Kasumi-1 (cell line): ENCODE measurements at places on chromosomes 1 and 21.
A peak's percentile ranks its signal among the peaks of the same experiment; 100 is the strongest.

DNA sequence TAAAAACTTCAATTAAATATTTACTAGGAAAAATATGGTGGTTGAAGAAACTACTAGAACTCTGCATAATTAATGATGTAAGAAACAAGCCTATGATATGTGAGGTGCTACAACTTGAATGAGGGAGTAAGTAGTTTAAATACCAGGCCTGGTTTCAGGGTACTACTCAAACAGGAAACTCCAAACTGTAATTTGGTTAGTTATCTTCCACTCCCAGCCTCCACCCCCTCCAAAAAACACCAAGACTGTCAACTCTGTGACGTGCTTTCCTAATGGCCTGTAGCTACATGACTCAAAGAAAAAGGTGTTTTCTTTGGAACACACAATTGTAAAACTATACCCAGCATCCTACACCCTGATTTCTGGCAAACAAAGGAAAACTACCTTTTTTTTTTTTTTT, 55.9 kb upstream of the RCC1 start:
- peak; percentile 52 for DNase-seq

- no peak for DNase-seq
These were observed 532 bp upstream of the FAM177B start for GRCh38 chr1:222736470-222736869.

DNA sequence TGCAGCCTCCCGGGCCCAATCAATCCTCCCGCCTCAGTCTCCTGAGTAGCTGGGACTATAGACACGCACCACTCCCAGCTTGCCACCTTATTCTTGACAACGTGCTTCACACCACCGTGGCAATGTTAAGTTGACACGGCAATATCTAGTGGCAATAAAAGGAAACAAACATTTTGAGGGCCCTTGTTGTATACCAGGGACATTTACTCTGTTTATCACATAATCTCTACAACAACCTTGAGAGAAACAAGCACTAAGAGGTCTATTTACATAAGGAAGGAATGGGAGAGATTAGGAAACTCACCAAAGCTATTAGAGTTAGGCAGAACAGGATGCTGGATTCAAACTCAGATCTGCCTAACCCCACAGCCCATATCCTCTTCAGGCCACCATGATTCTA, 3.1 kb downstream of the KLHDC8A start:
- DNase-seq, result no peak

- DNase-seq, result no peak
These were observed 656 bp downstream of the KNCN start for GRCh38 chr1:46550751-46551231.

DNA sequence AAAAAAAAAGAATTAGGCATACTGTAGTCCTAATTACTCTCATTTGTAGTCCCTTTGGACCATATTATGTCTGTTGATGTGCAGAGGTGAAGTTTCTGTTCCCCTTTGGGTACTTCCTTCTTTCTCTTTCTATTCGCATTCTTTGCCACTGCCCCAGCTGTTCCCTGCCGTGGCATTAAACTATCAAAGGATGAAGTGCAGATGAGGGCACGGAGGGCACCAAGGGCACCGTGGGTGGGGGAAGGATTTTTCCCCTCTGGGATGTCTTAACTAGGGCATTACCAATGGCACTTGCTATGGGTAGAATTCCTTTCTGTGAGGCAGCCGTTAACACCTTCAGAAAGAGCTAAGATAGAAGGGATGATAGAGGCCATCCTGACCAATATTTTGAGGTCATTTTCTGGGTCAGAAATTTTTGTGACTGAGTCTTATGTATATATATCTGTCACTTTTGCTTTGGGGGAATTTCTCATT, 4.9 kb upstream of the MAPKAPK2 start:
- peak; percentile 17 for DNase-seq

DNA sequence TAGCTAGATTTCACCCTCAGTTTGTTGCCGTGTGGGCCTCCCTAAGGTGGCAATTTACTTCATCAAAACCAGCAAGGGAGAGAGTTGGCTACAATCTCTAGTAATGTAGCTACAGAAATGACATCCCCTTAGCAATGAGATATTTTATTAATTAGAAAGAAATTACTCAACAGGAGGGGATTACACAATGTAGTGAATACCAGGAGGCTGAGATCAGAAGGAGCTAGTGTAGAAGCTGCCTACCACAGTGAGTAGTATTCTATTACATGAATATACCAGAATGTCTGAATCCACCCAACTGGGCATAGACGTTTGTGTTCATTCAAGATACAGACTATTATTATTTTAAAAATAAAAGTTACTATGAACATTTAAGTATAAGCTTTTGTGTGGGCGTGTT, 868.2 kb upstream of the CXADR start:
- no peak for DNase-seq

- DNase-seq, result no peak
These were observed 7.7 kb downstream of the PRAMEF1 start for GRCh38 chr1:12798911-12799310.

DNA sequence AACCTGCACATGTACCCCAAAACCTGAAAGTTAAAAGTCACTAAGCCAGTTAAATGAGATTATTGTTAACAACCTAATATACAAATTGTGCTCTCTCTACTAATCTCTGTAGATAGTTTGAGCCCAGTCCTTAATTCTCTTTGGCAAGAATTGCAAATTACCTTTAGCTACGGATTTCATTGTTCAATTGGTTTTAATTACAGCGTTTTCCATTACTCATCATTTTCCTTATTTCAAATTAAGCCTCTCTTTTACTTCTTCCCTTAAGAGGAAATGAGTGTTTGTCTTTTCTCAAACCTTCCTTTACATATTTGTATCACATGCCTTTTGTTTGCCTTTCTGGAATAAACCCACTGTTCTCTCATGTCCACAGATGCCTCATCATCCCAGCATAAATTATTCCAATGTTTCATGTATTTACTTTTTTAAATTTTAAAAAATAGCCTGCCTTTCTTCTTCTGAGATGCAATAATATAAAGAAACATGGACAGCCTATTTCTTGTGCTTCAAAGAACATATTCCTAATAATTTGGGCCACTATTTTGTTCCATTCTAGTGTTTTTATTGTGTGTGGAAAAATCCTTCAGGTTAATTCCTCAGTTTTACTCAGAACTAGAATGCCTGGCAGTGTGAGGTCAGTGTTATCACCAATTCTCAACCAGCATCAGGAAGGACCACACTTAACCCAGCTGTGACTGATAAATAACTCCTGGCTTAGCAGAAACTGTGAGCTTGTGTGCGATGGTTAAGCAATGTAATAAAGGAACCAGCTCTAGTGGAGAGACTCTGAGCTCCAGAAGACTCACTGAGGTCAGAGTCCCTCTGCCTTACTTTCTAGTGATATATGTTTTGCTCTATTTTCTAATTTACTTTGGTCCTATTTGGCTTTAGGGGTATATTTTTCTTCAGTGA, 600.5 kb downstream of the LTN1 start:
- DNase-seq, result no peak

DNA sequence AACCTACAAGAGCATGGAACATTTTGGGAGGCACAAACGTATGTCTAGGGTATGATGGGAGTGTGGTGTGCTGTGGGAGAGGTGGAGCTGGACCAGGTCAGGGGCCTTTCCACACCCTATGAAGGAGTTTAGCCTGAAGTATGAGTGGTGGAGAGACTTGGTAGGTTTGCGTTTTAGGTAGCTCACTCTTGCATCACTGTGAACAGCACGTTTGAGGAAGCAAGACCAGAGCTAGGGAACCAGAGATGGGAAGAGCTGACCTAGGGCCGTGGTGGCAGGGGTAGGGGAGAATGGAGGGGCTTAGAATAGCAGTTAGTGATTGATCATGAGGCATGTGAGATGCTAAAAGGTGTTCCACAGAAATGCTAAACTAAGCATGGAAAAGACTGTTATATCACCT, 25.1 kb upstream of the ZFP69B start:
- DNase-seq, result no peak

GRCh38 chr1:154747740-154748404, 122.2 kb downstream of the KCNN3 start:
- peak; percentile 52 for DNase-seq

GRCh38 chr1:201480231-201481003, 11.4 kb upstream of the PHLDA3 start:
- DNase-seq, result peak; percentile 56

DNA sequence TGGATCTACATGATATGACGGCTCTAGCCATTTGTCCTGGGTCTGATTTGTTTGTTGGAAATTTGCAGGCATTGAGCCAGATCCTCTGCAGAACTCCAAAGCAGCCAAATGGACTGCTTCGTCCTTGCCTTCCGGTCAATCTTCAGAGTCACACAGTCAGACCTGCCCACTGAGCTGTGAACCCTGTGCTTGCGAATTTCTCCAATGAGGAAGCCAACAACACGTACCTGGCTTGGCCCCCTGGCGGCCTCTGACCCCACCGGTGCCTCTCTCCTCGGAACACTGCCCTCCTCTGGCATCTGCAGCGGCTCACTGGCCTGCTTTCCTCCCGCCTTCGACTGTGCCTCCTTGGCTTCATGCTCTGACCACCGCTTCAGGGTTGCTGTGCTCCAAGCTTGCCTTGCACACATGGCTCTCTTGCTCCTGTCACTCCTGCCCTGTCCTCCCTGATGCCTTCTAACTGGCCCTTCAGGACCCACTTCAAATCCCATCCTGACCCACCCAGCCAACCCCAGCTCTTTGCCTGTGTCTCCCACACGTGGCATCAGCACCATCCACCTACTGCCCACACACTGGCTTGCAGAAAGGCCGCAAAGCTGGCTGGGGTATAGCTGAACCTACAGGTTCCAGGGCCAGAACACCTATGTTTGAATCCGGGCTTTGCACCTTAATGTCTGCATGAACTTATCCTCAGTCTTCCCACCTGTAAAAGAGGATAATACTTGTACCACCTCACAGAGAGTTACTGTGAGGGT, 128.2 kb downstream of the KCNN3 start:
- no peak for DNase-seq

GRCh38 chr21:28068455-28069358, 924.0 kb downstream of the LTN1 start:
- DNase-seq, result no peak

DNA sequence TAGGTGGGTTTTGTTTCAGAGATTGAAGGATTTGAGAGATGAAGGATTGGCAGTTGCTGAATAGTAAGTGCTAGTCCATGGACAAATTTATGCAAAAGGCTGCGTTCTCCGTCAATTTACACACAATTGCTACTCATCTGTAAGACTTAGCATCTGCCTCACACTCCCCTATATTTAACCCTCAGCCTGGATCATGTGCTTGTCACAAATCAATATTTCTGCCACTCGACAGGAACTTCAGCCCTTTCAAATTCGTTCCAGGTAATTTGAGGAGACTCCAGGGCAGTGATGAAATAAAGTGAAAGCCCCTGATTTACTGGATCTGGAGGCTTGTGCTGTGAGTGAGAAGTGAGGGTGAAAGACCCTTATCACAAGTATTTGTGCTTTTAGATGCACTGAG, 105.6 kb upstream of the UBE2U start:
- DNase-seq, result no peak

- DNase-seq, result no peak
These were observed 411.6 kb downstream of the SMYD3 start for GRCh38 chr1:246095443-246095842.

GRCh38 chr1:181324797-181325616, 158.3 kb upstream of the CACNA1E start:
- no peak for DNase-seq

- DNase-seq, result no peak
These were observed 12.8 kb upstream of the RIPK4 start for GRCh38 chr21:41779659-41780058.

DNA sequence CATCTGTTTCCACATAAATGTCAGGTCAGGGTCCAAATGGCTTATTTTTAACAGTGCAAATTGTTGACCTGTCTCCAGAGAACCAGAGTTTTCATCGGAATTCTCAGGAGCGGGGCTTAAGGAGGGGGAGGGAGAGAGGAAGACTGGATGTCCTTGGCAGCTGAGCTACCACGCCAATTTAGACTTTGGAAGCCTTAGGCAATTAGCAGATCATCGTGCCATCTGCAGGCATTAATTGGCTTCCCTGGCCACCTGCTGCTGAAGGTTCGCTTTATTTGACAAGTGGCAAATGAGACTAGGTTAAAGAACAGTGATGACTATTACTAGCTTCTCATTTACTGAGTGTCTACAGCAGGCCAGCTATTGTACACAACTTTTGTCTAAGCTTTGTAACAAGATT, 43.7 kb downstream of the HLX start:
- no peak for DNase-seq

- DNase-seq, result no peak
These were observed 458.0 kb upstream of the VAMP3 start for GRCh38 chr1:7313081-7313546.

- no peak for DNase-seq
These were observed 57.5 kb downstream of the BCL9 start for GRCh38 chr1:147598621-147599361.

DNA sequence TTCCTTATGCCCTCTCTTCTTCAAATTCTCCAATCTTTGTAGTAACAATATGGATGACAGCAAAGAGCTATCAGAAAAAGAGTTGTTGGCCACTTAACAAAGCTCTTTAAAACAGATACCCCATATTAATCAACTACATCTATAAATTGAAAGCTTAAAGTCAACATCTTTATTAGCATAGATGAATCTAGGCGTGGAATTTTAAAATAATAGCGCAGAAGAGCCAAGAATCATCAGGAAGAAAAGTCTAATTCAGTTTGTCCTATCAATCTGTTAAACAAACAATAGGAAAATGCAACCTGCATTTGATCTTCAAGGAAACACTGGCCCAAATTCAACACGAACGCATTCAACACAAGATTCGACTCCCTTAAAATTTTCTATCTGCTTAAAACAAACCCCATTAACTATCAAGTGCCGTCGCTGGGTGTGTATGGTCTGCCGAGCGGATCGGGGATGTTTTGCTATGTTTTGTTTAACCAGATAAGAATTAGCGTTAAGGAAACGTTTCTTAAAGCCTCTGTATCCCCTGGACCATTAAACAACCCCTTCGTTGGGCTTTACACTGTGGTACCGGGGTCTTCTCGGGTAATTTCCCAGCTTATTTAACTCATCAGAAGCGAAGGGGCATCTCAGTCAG, 1.0 kb downstream of the LYST start:
- DNase-seq, result peak; percentile 56

GRCh38 chr1:70334436-70334835, 20.1 kb downstream of the ANKRD13C start:
- no peak for DNase-seq

- no peak for DNase-seq
These were observed 28.4 kb downstream of the STX6 start for GRCh38 chr1:180994262-180994661.

- DNase-seq, result no peak
These were observed 304.9 kb upstream of the DUSP10 start for GRCh38 chr1:222046684-222047263.

GRCh38 chr21:29870814-29871213, 69.0 kb downstream of the GRIK1 start:
- DNase-seq, result no peak

- DNase-seq, result no peak
These were observed 71.1 kb downstream of the RABGAP1L start for GRCh38 chr1:174230399-174230798.

- DNase-seq, result no peak
These were observed 116.2 kb upstream of the KCNK2 start for GRCh38 chr1:214966346-214966745.
